Stimulated activated CD8-positive, alpha-beta memory T cell treated with anti-CD3 and anti-CD28 coated beads, Interleukin-4, amount 100 ng/mL, for 4 hours (primary cell): ENCODE measurements at places on chromosomes 4 and X.

DNA sequence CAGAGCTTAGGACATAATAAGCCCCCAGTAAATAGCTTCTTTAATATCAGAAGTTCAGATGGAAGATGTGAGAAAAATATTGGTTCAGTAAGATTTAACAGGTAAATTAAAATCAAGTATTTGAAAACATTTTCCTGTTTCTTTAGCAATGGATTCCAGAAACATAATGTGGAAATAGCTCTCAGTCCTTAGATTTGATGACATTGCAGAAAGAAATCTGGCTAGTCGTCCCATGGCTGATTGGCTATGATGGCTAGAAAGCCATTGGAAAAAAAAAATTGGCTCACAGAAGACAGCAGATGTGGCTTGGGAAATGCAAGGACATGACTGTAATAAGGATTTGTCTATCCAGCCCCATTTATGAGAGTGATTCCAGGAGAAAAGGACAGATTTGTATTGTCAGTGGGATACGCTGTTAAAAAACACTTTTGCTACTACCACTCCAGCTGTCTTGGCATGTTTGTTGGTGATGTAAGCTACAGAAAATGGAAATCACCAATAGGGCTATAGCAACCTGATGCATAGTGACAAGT, 78.3 kb downstream of the AR start:
- no peak for DNase-seq

DNA sequence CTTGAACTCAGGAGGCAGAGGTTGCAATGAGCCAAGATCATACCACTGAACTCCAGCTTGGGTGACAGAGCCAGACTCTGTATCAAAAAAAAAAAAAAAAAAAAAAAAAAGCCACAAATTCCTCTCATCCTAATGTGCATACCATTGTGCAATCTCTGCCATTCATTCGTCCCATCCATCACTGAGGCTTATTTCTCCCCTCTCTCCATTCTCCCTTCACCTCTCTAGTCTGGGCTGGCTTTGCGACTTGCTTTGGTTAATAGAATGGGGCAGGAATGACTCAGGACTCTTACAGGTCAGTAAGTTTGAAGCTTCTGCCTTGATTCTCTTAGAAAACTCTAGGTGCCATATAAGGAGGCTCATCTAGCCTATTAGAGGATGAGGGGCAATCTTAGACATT, 60.3 kb upstream of the DDX3X start:
- no peak for DNase-seq

DNA sequence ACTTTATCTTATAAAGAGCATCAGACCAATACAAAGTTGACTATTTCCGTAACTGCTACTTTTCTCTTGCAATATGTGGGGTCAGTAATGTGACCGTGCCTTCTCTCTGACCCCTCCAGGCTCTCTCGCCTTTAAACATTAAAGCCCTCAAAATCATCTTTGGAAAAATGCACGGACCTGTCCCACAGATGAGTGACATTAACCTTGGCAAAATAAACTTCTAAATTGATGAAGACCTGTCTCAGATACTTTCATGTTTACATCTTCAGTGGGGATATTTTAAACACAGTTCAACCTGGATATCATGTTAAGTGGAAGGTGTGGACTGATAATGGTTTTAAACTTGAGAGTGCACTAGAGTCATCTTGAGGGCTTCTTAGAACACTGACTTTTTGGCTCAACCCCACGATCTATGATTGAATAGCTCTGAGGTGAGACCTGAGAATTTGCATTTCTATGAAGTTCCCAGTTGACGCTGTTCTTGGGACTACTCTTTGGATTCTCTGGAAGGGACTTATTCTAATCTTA, 26.7 kb upstream of the CXCL3 start:
- no peak for DNase-seq

- DNase-seq: no peak
Measured at GRCh38 chr4:1333256-1333655, 13.8 kb upstream of the UVSSA start.

- no peak for DNase-seq
Measured at GRCh38 chr4:84681486-84682274, 98.8 kb downstream of the CDS1 start.

GRCh38 chrX:5733501-5733900, 495.2 kb downstream of the NLGN4X start:
- DNase-seq: no peak

DNA sequence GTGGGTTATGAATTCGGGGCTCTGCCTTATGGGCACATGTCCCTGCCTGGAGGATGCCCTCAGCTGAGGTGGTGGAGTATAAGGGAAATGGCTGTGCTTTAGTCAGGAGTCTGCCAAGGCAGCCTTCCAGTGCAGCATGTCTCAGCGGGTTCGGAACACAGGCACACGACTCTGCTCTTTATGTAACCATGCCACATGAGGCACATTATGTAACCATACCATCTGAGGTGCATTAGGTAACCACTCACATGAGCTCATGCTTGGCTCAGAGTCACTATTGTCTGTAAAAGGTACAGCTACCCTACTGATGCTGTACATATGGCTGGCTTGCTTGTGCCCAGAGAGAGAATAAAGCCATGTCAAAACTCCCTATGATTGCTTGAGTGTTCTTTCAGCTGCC, 723.6 kb downstream of the TRAM1L1 start:
- DNase-seq: no peak

GRCh38 chrX:153387987-153388721, 13.0 kb downstream of the PNMA6E start:
- no peak for DNase-seq

DNA sequence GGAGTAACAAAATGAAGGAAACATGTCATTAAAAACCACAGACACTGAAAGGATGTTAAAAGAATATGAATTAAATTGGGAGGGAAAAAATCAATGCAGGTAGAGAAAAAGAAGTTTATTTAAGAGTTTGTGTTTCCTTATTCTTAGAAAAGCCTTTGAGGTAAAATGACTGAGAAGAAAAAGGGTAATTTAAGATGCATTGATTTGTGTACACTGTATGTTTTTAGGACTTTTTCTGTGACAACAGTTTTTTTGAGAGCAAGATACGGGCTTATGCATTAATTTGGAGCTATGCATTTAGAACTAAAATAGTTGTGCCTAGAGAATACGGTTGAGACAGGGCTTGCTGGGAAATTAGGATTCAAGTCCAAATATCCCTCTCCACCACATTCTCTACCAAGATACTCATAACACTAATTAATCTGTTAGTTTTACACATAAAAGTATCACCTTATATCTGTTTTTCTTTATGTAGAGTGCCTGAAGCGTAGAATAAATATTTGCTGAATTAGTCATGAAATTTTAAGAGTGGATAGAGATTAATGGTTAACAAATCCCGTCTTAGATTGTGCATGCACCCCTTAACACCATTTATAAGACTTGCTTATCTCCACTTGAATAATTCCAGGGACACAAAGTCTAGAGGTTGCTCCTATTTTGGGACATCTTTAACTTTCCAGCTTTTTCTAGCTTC, 232.5 kb downstream of the PCDH7 start:
- no peak for DNase-seq

- DNase-seq: no peak
Measured at GRCh38 chrX:43456063-43456462, 200.0 kb upstream of the MAOA start.

DNA sequence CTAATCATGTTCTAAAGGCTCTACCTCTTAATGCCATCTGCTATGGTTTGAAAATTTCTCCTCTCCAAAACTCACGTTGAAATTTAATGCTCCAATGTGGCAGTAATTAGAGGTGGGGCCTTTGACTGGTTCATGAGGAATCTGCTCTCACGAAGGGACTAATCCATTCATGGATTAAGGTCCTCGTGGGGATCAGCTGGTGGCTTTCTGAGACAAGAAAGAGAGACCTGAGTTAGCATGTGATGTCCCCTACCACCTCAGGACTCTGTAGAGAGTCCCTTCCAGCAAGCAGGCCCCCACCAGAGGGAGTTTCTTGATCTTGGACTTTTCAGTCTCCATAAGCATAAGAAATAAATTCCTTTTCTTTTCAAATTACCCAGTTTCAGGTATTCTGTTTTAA, 65.3 kb downstream of the WDFY3 start:
- DNase-seq: no peak

GRCh38 chrX:123698979-123699520, 33.8 kb downstream of the THOC2 start:
- no peak for DNase-seq
